ENCODE measurements at places on chromosomes 4 and X. TPM values are rescaled to one million over a fixed set of nuclear protein-coding genes. Genes with fewer than 3 reads are reported as not detected.

- DNase-seq: no peak
Observed at GRCh38 chr4:101914761-101915160, 124.2 kb downstream of the BANK1 start.

GRCh38 chrX:17768997-17769396, 31.7 kb downstream of the SCML1 start:
- no peak for DNase-seq

- no peak for DNase-seq
Observed at GRCh38 chr4:866761-867390, 40.9 kb upstream of the CPLX1 start.

- no peak for DNase-seq
Observed at GRCh38 chr4:82899374-82900065, 1.0 kb upstream of the THAP9 start.

DNA sequence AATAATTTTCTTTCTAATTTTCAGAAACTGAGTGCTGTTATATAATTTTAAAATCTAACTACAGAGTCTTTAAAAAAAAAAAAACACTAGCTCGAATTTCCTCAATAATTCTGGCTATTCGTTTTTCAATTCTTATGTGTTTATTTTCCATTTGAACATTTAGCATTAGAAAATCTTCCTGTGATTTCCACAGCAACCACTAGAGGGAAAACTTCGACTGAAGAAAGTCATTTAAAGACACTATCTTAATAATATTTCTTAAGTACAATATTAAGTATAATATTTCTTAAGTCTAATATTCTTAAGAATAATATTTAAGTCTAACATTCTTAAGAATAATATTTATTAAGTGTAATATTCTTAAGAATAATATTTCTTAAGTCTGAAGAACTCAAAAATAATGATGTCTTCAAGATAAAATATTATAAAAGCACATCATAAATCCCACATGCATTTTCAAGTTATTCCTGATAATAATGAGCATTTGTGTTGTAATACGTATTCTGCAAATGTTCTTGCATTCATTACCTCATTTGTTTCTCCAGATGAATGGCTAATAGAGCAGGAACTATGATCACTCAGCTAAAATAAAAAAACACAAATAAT, 118.4 kb upstream of the WDR17 start:
- DNase-seq: no peak

DNA sequence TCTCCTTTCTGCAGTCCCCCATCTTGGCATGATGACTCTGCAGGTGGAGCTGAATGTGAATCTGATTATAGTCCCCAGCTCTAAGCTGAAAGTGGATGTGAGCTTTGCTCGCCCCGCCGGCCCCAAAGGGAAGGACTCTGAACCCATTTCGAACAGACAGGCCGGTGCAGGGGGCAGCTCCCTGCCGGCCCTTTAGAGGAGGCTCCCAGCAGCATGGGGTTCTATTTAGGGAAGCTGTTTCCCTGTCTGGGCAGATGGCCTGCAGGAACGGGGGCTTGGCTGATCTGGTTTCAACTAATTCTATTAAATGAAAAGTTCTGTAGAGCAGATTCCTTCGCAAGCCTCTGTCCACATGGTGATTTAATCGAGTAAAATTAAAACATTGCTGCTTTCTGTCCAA, 104.8 kb upstream of the MSX1 start:
- DNase-seq: no peak

The CA5B gene
- total RNA-seq: 23.4 TPM

GRCh38 chrX:13622401-13622964, 30.5 kb upstream of the TCEANC start:
- DNase-seq: no peak

The SNX12 gene
- 36.8 TPM for total RNA-seq

- DNase-seq: no peak
Observed at GRCh38 chr4:168488869-168489274, 8.0 kb upstream of the PALLD start.
